ENCODE measurements at places on chromosomes 6 and 20. TPM values are rescaled to one million over a fixed set of nuclear protein-coding genes. Genes with fewer than 3 reads are reported as not detected.

DNA sequence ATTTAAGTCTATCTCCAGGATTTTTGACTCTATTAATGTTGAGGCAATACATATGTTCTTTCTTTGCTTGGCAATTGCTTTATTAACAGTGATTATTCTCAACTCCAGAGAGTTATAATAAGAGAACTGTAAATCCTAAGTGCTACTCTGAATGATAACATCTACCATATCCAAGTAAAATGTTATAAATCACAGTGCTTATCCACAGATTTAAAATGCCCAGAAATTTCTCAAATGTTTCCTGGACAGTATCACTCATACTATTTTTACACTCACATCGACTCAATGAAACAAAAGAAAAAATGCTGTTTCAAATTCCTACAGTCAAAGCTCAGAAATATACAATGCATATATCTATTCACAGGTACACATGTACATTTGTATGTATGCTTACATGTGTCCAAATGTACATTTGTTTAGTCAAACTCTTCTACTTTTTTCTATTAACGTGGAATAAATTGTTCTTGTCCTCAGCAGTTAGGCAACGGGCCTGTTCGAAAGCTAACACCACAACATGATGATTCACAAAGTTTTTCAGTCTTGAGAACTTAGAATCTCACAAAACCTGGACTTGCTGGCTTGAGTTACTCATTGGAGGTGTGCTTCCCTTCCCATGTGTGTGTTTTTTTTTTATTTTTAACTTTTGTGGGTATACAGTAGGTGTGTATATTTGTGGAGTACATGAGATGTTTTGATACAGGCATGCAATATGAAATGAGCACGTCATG lies 193.0 kb downstream of the GJA10 start:
- no peak for DNase-seq

DNA sequence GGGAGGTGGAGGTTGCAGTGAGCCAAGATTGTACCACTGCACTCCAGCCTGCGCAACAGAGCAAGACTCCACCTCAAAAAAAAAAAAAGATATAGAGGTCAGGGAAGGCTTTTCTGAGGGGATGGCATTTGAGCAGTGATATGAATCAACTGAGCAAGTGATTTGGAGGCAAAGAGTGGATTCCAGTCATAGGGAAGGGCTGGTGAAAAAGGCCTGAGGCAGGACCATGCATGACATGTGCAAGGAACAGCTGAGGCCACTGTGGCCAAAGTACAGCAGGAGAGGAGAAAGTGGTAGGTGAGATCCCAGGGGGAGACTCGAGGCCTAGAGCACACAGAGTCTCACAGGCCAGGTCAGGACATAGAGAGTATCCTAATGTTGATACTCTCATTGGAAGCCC lies 20.1 kb upstream of the PTPRT start:
- DNase-seq: no peak

DNA sequence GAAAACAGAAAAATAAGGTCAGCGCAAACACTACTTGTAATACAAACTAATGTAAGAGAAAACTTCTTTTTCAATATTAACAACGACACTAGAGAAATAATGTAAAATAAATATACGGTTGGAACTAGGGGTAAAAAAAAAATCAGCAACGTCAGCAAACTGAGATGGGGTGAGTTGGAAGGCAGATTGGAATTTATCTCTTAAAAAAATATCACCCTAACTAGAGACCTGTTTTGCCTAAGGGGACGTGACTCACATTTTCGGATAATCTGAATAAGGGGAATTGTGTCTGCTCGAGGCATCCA lies 705 bp upstream of the UTRN start:
- DNase-seq: no peak

GRCh38 chr6:157528931-157529653 lies 148.1 kb downstream of the ZDHHC14 start:
- DNase-seq: no peak

DNA sequence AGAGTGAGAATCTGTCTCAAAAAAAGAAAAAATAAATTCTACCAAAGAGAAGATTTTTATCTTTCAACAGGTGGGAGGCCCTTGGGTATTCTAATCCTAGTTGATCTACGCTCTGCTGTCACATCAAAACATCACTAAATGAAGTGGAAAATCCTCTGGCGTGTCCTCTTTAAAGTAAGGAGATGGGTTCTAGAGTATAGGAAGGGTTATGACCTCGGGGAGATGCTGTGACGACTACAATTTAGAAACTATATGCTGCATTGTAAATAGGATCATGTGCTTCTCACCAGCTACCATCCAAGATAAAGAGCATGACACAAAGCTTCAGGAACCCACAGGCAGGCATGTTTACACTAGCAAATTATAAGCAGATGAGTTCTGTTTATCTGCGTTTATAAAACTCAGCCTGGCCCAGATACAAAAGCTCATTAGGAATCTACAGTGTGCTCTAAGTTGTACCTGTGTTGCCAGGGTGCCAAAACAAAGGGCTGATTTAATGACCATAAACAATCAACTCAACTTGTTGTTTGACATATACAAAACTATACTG lies 197.1 kb upstream of the PLN start:
- no peak for DNase-seq

GRCh38 chr6:168867247-168868102 lies 386.2 kb downstream of the THBS2 start:
- no peak for DNase-seq

Gene ZNF335
- 24.9 TPM for total RNA-seq

Gene CLVS2
- 1.3 TPM for total RNA-seq

Gene PREX1
- 73.7 TPM for total RNA-seq

All from neural crest cell (in vitro differentiated cells).